IPS DF 6.9 (cell line): ENCODE measurements at places on chromosomes 2 and 18.

- H3K36me3 ChIP-seq, result no peaks in the 10 kb centered on the region
- no peaks in the 10 kb centered on the region for H3K27me3 ChIP-seq
Observed at GRCh38 chr18:65768120-65768778, 17.4 kb downstream of the CDH7 start.

DNA sequence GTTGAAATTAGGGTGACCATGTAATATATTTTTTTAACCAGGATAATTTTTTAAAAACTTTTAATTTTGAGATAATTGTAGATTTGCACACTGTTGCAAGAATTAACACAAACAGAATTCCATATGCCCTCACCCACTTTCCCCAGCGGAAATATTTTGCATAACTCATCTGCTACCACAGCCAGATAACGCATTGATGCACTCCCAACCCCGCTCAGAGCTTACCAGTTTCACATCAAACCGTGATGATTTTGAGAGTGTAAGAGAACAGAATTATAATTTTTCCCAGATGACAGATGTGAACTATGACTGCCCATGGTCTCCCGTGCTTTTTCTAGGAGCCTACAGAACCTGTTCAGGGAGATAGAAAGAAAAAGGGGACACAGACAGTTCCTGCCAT is 35.2 kb upstream of the LDLRAD4 start:
- no peaks in the 10 kb centered on the region for H3K27me3 ChIP-seq
- H3K4me1 ChIP-seq, result no peaks in the 10 kb centered on the region
- H3K36me3 ChIP-seq, result no peaks in the 10 kb centered on the region
- H3K4me3 ChIP-seq, result no peak overlapping the region
- H3K27ac ChIP-seq, result no peak overlapping the region
- DNase-seq, result no peak

GRCh38 chr2:103222969-103223368 is 461.1 kb downstream of the TMEM182 start:
- DNase-seq, result no peak
- H3K27me3 ChIP-seq, result no peaks in the 10 kb centered on the region
- H3K4me1 ChIP-seq, result no peaks in the 10 kb centered on the region

DNA sequence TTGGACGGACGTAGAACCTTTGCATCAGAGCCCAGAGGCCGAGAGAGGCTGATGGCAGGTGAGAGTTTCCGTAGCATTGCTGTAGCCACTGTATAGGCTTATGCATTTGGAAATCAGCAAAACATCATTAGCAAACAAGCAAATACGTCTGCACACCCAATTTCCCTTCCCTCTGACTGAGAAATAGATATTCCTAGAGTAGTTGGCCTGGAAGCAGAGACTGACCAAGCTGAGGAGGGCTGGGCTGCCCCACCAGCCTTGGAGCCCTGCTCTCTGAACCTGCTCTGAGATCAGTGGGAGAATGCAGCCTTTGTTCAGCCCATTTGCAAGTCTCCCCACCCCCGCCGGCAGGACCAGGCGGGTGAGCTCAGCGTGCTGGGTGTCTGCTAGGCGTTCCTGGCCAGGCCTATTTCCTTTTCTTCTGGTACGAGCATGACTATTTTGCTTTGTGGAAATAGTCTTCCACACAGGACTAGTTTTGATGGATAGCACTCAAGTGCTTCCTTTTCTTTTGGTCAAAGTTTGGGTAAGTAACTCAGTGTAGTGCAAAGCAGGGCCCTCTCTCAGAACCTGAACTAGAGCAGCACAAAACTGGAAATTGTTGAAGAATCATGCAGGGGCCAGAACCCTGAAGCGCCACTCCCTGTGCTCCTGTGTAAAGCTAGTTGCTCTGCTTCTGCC is 21.9 kb upstream of the RNF149 start:
- H3K4me3 ChIP-seq, result no peak overlapping the region
- no peak overlapping the region for H3K27ac ChIP-seq
- H3K27me3 ChIP-seq, result no peaks in the 10 kb centered on the region
- H3K36me3 ChIP-seq, result no peaks in the 10 kb centered on the region
- H3K4me1 ChIP-seq, result peaks cover 8% of the 10 kb centered on the region; the same call in 1 of the 2 replicates

- no peak overlapping the region for H3K27ac ChIP-seq
- H3K4me3 ChIP-seq, result no peak overlapping the region
- no peak for DNase-seq
- no peaks in the 10 kb centered on the region for H3K4me1 ChIP-seq
- H3K36me3 ChIP-seq, result no peaks in the 10 kb centered on the region
- no peaks in the 10 kb centered on the region for H3K27me3 ChIP-seq
Observed at GRCh38 chr2:100224988-100225710, 82.8 kb upstream of the AFF3 start.

DNA sequence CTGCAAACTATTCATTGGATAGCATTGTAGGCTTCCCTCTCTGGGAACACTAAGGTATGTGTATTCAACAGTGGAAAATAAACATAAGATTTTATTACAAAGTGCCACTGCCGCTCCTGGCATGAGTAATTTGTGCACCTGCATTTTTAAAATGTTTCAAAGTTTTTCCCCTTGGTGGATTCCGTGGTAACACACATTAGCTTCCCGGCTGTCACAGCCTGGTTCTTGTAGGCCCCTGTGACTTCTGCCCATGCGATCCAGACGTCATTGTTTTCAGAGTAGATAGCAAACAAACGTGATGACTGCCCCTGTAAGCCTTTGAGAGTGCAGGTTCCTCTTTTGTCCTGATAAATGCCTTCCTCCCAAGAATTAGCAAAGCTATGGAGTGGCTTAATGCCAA is 421.0 kb downstream of the ZNF521 start:
- peaks cover 2% of the 10 kb centered on the region; the same call in 1 of the 2 replicates for H3K4me1 ChIP-seq
- H3K27ac ChIP-seq, result no peak overlapping the region
- no peak overlapping the region for H3K4me3 ChIP-seq
- H3K27me3 ChIP-seq, result no peaks in the 10 kb centered on the region

GRCh38 chr2:238320648-238321281 is 447 bp downstream of the TRAF3IP1 start:
- DNase-seq, result no peak
- H3K36me3 ChIP-seq, result no peaks in the 10 kb centered on the region
- no peaks in the 10 kb centered on the region for H3K4me1 ChIP-seq

DNA sequence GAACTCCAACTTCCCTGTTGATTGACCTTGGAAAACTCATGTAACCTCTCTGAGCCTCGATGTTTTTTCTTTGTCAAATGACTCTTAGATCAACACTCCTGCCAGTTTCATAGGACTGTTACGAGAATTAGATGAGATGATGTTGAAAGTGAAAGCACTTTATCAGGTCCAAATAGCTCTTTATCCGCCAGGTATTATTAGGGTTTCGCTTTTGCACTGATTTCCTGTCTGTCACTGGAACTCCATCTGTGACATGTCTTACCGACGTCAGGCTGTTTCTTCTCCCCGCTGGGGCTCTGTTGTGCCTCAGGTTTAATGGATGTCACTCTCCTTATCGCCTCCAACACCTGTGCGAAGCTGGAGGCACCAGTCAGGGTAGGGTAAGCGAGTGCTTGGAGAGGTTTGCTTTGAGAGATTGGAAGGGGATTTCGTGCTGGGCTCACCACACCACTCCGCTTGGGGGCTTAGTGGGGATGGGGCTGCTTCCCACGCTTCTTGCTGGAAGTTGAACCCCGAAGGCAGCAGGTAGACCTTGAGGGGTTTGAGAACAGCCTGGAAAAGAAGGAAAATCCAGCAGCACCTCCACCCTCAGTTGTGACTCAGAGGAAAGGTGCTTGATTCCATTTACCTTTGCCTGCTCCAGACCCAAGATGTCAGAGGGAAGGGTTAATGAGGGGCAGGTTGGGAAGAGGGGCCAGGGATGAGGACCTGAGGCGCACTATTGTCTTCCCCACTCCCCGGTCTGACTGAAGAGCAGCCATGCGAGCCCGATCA is 4.3 kb downstream of the GAD1 start:
- no peaks in the 10 kb centered on the region for H3K36me3 ChIP-seq
- no peak for DNase-seq
- H3K27me3 ChIP-seq, result peaks cover 90% of the 10 kb centered on the region
- H3K4me3 ChIP-seq, result no peak overlapping the region
- no peak overlapping the region for H3K27ac ChIP-seq

DNA sequence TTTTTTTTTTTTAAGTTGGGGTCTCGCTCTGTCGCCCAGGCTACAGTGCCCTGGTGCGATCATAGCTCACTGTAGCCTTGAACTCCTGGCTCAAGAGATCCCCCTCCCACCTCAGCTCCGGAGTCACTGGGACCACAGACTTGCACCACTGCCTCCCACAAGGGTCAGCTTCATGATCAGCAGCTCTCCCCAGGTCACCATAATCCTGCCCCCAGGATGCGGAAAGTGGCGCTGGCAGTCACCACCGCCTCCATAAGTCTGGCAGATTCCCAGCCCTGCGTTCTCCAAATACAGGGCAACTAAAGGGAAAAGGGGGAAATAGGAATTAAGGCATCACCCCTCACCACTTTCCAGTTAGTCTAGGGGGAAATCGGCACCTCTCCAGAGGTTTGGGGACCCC is 5.2 kb upstream of the ARID5A start:
- no peak for DNase-seq

- no peaks in the 10 kb centered on the region for H3K27me3 ChIP-seq
- DNase-seq, result no peak
- H3K36me3 ChIP-seq, result no peaks in the 10 kb centered on the region
- no peak overlapping the region for H3K27ac ChIP-seq
- no peak overlapping the region for H3K4me3 ChIP-seq
Observed at GRCh38 chr18:29749704-29750103, 1292.8 kb downstream of the DSC3 start.

- no peak for DNase-seq
- H3K27ac ChIP-seq, result no peak overlapping the region
- no peak overlapping the region for H3K4me3 ChIP-seq
- no peaks in the 10 kb centered on the region for H3K4me1 ChIP-seq
- no peaks in the 10 kb centered on the region for H3K27me3 ChIP-seq
- H3K36me3 ChIP-seq, result peaks cover 3% of the 10 kb centered on the region; the same call in 1 of the 2 replicates
Observed at GRCh38 chr18:32040936-32041335, 22.3 kb downstream of the RNF125 start.

GRCh38 chr2:112821142-112821541 is 15.4 kb downstream of the IL1B start:
- no peak overlapping the region for H3K4me3 ChIP-seq
- H3K27ac ChIP-seq, result no peak overlapping the region
- H3K4me1 ChIP-seq, result peaks cover 4% of the 10 kb centered on the region; the same call in 1 of the 2 replicates

DNA sequence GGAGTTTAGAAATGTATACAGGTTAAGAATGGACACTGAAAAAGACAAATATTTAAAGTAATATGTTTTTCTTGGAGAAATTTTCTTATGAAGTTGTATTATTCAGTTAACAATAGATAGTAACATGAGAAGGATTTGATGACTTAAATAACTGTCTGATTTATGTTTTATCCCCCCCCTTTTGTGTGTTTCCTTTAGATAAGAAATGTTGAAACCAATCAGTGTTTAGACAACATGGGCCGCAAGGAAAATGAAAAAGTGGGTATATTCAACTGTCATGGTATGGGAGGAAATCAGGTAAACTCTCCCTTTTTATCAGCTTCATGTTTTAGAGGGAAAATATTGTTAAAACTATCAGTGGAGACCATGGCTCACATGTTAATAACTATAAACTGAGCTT is 289.7 kb upstream of the KCNJ3 start:
- H3K36me3 ChIP-seq, result no peaks in the 10 kb centered on the region
- DNase-seq, result no peak
- no peaks in the 10 kb centered on the region for H3K27me3 ChIP-seq
- no peak overlapping the region for H3K27ac ChIP-seq
- H3K4me1 ChIP-seq, result no peaks in the 10 kb centered on the region
- H3K4me3 ChIP-seq, result no peak overlapping the region

GRCh38 chr18:7298149-7298548 is 67.3 kb downstream of the LRRC30 start:
- no peaks in the 10 kb centered on the region for H3K27me3 ChIP-seq
- no peak overlapping the region for H3K27ac ChIP-seq
- no peaks in the 10 kb centered on the region for H3K36me3 ChIP-seq
- no peaks in the 10 kb centered on the region for H3K4me1 ChIP-seq
- no peak for DNase-seq
